Activated naive CD4-positive, alpha-beta T cell (primary cell): ENCODE measurements at places on chromosomes 13 and 19.

- DNase-seq = no peak
These were observed 17.7 kb downstream of the SBNO2 start for GRCh38 chr19:1156305-1156801.

GRCh38 chr13:44989941-44990340 is 603 bp downstream of the GPALPP1 start:
- DNase-seq = no peak

DNA sequence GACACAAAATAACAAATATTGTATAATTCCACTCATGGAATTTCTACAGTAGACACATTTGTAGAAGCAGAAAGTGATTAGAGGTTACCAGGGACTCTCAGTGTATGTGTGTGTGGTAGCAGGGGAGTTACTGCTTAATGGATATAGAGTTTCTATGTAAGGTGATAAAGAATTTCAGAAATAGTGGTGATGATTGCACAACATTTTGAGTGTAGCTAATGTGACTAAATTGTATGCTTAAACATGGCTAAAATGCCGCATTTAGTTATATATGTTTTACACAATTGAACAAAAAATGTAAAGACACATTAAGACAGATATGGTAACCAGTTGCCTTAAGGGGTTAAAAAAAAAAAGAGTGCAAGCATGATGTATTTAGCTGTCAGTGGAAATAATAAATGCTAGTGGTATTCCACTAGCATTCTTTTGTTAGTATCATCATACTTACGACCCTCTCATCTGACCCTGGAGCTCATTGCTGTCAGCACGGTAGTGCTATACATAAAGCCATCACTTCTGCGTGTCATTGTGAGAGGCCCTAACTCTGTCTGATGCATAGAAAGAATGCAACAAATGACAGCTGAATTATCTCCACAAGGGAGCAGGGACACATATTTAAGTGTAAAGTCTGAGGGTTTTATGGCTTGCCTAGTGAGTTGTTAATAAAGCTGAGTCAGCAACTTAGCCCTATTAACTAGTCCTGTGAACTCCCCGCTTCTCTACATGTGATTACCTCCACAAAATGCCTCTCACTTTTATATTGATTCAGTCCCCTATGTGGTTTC is 134.1 kb upstream of the RXFP2 start:
- DNase-seq = no peak

GRCh38 chr19:39518975-39519374 is 4.0 kb downstream of the SELENOV start:
- DNase-seq = no peak

- peak; percentile 83 for DNase-seq
These were observed at the start of gene ZNF91 for GRCh38 chr19:23395041-23395721. Gene ZNF91, minus strand, starts transcription at chr19:23395471. Its CDS starts 117 bp downstream, at chr19:23395354.

- DNase-seq = no peak
These were observed 2.5 kb upstream of the PLEKHF1 start for GRCh38 chr19:29662604-29663404.

GRCh38 chr13:112256716-112257494 is 119.2 kb upstream of the SPACA7 start:
- no peak for DNase-seq

DNA sequence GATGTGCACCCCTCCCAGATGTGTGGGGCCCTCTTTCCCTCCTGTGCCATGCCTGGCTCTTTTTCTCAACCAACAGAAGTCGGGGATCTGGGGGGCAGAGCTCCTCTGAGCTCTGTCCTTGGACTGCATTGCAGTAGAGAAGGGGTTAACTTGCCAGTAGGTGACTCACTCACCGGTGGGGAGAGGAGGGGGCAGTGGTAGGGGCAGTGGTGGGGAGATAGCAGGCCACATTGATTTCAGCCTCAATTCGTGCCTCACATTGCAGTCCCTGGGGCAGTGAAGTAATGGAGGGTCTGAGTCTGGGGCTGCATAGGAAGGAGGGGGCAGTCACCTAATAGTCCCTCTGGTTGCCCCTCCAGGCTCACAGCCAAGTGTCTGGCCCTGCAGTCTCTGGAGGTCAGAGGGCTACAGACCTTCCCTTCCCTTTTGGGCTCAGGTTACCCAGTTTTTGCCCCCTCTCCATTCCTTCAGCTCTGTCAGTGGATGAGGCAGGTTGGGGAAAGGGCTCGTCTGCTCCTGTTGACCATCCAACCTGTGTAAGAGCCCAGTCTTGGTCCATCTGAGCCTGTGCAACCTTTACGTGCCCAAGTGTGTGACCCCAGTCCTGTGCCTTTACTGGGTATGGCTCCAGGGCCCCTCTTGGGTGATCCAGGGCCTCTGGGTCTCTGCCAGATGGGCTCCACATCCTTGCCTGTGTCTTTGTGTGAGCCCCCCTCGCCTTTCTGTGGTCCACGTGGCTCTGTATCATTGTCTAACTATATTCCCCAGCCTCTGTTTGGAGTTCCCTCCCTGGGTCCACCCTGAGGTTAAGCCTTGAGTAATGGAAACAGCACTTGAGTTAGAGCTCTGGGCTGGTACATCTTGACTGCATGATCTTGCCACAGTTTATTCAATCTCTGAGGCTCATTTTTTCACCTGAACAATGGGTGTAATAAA is 13.0 kb downstream of the CIC start:
- no peak for DNase-seq

DNA sequence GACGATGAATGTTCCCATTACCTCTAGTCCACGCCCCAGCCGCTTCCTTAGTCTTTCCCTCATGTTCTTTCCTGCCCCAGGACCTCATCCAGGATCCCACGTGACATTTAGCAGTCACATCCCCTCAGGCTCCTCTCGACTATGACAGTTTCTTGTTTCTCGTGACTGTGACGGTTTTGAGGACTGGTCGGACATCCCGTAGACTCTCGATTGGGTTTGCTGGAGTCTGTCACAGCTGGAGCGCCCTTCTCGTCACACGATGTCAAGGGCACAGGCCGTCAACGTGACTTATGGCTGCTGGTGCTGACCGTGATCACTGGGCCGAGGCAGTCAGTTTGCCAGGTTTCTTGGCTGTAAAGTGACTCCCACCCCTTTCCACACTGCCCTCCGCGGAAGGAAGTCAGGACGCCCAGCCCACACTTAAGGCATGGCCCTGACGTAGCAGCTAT is 22.8 kb downstream of the ELAVL1 start:
- no peak for DNase-seq

DNA sequence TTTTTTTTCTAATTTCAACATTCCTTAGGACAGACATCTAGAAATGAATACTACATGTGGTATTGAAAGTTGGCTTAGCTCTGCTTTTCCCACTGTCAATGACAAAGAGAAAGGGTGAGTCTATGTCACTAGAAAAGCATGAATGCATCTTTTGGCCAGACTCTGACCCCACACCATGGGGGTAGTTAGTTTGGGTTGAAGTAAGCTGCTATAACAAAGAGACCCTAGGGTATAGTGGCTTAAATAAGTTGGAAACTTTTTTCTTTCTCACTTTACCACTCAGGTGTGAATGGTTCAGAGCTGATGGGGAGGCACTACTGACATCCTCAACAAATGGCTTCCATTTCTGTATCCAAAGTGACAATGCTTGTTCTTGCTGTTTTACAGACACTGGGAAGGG is 161.5 kb downstream of the DLEU7 start:
- DNase-seq = no peak

DNA sequence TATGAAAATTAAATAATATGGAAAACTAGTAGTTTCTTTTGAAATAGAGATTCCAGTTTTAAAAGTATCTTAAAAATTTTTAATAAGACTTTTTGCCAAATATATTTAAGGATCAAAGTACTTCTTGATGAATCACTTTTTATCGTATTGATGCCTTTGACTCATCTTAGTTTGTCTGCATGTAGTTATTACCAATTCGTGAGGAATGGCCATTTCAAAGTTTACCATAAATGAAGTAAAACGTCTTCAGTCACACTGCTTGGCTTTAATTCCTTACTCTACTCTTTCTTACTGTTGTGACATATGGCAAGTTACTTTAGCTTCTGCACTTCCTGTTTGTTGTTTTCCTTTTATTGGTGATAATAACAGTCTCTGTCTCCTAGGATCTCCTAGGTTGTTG is 38.3 kb downstream of the NDFIP2 start:
- no peak for DNase-seq

DNA sequence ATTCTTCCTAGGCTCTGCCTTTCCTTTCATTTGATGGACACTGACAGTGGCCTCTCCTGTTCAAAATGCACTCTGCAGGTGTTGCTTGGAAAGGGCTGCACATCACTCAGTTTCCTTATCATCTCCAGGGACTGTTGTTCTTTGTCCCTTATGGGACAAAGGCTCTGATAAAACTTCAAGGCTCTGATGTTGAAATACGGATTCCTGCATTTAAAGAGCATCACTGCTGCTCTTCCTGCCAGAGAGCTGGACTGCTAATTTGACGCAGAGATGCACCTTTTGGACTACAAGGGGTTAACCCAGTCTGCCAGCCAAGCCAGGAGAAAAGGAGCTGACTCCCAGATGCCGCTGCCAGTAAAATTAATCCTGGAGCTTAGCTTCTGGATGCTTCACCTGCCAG is 952.1 kb downstream of the DIAPH3 start:
- DNase-seq = no peak

- DNase-seq = no peak
These were observed 36.4 kb upstream of the IGFL4 start for GRCh38 chr19:46076951-46077814.
